ENCODE measurements at places on chromosomes 2 and 18.

- no peak for DNase-seq
These were observed 311.9 kb downstream of the CCDC178 start for GRCh38 chr18:33128581-33128980.

DNA sequence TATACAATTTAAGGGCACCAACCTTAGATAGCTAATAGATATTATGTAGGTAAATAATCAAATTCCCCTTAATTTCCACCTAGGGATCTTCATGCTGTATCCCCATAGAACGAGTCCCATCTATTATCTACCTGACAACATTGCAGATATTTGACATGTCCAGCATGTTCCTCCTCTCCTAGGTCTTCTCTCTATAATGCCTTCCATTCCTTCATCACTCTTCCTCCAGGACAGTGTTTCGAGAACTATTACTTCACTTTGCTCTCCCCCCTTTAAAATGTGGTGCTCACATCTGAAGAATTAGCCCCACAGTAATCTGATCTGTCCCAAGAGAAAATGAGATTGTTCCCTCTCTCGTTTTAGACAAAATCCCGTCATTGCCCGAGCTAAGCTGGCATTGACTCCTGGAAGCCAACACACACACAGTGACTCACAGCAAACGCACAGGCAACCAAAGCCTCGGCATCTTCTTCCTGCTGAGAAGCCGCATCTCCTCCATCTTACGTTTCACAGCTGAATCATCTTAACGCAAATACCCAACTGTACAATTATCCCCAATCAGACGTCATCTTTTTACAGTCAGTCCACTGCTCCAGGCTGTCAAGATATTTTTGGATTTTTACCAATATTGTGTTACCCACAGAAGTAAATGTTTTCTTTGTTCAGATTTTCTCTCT lies 162.9 kb upstream of the AGAP1 start:
- no peak for DNase-seq

- DNase-seq, result no peak
These were observed 40.0 kb upstream of the FOSL2 start for GRCh38 chr2:28352610-28353195.

DNA sequence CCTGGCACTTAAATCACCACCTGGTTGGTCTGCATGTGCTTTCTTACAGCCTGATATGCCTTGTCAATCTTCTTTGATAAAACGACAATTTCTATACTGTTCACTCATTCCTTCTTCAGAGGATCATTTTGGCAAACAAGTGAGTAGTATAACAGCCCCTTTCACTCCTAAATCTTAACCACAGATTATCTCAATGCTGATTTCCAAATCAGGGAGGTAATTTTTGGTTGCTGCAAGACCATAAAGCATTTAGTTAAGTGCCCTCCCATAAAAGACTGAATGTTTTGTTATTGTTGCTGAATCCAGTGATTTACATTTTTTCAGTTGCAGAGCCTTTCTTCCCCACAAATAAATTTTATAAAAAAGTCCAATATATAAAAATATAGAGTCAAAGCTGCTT lies 129.2 kb upstream of the CYP26B1 start:
- DNase-seq, result no peak

DNA sequence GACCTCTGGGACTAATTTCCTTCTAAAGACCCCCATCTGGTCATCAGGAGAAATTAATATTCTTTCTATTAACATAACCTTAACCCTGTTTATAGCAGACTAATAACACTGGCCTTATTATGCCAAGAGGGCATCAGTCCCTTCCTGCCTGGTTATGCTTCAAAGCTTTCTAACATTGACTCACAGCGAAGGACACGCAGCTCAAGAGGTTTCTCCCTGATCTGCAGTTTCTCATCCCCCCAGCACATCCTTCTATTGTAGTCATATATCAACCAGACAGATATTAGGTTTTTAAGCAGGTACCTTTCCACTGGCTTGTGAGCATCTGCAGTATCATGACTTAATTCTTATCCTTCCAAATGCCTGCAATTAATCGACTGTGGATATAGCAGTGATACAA lies 100.0 kb upstream of the CXCR4 start:
- no peak for DNase-seq

DNA sequence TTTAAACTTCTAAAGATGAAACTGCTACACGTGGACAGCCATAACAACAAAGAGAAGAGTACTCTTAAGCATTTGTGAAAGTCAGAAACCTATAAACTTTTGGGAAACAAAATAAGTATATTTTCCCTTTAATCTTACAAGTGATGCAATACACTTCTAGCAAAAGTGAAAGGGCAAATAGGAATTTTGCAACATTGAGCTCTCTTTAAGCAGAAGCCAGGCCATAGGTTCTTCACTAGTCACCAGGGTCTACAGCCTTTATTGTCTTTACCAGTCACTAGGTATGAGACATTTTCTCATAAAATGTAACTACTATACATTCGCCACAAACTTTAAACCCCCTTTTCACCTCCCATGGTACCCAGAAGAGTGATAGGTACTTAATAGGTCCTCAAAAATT lies 37.5 kb downstream of the SCN1A start:
- DNase-seq, result no peak

GRCh38 chr2:196171946-196172345 lies 568 bp upstream of the STK17B start:
- DNase-seq, result no peak
